ENCODE measurements at places on chromosomes 1 and 21.

DNA sequence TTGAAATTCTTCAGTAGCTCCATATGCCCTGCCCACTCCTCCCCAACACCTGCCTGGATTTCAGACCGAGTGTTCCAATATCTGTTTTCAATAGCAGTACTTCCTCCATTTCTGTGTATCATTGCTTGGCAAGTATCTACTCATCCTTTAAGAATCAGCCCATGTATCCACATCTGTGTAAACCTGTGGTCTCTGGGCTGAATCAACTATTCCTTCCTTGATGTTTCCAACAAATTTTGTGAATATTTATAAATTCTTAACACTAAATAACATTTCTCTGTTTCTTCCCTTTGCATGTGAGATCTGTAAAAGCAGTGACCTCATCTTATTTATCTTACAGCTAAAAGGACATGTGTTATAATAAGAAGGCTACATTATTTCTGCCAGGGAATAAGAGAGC is 26.0 kb upstream of the UAP1 start:
- no peak for DNase-seq

- no peak for DNase-seq
Observed at GRCh38 chr1:12556957-12557935, 60.8 kb downstream of the DHRS3 start.

- no peak for DNase-seq
Observed at GRCh38 chr1:216523449-216524190, 100.4 kb upstream of the USH2A start.

DNA sequence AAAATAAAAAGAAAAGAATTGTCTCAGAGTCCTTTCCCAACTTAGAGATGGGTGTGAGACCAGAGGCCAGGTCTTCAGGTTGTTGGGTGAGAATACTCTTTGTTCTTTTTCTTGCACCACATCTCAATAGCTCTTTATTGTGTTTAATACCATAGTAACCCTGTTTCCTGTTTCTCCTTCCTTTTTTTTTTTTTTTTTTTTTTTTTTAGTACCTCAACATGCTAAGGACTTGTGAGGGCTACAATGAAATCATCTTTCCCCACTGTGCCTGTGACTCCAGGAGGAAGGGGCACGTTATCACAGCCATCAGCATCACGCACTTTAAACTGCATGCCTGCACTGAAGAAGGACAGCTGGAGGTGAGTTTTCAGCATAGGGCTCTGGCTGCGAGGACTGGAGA is 24.4 kb downstream of the CELF3 start:
- no peak for DNase-seq

GRCh38 chr1:48869116-48869893 is 92.6 kb upstream of the BEND5 start:
- no peak for DNase-seq

GRCh38 chr1:19045898-19046880 is 89.7 kb upstream of the IFFO2 start:
- no peak for DNase-seq

DNA sequence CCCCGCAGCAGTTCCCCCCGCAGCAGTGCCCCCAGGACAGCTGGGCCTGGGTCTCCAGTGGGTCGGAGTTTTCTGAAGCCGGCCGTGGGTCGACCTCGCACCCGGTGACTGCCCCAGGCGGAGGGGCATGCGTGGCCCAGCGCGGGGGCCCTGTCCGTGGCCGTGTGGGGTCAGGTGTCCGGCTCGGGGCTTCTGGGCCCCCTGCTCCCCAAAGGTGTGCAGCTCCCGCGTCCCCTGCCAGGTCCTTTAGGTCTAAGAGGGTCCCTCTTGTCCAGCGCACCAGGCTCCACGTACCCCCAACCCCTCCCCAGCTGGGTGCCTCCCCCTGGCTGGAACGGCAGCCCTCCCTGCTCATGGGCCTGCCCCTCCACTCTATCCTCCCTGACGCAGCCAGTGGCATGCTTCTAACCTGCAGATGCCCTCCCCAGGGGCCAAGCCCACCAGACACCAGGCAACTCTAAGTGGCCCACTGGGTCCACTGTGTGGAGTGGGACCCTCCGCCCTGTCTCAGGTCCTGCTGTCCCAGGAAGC is 5.9 kb upstream of the HES4 start:
- DNase-seq: no peak

Data from SHP77 treated with DMSO at 0.1 percent for 48 hours (cell line).